ENCODE measurements at places on chromosomes 5 and 9.

DNA sequence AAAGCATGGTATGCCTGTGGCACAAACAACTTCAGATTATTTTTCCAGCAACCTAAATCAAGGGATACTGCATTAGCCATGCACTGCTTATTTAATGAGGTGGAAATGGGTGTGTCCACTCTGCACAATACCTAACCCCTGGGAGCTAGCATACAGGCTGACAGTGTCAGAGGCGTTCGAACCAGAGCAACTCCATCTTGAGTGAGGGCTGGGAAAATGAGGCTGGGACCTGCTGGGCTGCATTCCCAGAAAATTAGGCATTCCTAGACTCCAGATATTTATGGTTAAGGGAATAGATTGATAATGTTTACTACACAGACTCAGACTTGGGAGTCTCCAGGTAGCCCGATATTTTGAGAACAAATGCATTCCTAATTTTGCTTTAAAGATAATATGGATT, 2.8 kb downstream of the FGF1 start:
- DNase-seq: no peak

GRCh38 chr9:18703151-18703900, 229.4 kb downstream of the ADAMTSL1 start:
- DNase-seq: no peak

DNA sequence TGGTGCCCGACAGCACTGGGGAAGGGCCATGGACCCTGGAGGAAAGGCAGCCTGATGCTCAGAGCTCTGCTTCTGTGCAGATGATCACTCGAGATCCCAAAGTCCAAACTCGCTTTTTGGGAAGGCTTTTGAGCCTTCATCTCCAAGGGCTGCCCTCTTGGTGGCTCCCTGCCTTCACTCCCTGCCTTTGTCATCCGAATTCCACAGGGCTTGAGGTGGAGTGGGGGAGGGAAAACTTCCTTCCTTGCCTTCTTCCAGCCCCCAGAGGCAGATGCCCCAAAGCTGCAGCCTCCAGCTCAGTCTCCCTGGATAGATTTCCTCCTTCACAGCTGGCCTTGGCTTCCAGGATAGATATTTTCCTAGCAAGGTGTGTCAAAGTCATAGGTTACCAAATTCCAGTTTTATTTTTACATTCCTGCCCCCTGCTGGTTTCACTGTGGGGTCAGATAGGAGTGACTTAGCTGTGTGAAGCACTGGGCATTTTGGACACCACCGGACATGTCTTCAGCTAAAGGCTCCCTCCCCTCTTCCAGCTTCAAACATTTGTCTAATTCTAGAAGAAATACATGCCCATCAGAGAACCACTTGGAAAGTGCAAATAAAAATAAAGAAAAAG, 268.2 kb downstream of the HSPA4 start:
- no peak for DNase-seq

GRCh38 chr5:124581738-124582560, 164.5 kb downstream of the ZNF608 start:
- no peak for DNase-seq

- DNase-seq: no peak
Measured at GRCh38 chr9:99072040-99072394, 32.9 kb upstream of the TGFBR1 start.

DNA sequence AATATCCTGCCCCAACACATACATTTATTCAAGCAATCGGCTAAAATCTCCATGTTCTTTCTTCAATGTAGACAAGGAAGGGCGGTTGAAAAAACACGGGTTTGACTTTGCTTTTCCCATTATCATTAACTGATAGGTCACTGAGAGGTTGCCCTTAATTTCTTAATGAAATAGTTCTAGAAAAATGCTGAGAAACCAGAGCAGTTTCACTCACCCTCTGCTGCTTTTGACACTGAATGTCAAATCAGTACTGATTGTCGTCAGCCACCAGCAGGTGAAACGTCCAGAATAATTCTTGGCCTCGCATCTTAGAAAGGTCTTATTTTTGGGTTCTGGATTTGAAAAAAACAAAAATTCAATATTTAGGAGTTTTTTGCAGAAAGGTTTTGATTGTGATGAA, 8.1 kb downstream of the IL12B start:
- no peak for DNase-seq

All from amygdala (tissue), 56 donors.